ENCODE measurements at places on chromosomes 16 and 17.

DNA sequence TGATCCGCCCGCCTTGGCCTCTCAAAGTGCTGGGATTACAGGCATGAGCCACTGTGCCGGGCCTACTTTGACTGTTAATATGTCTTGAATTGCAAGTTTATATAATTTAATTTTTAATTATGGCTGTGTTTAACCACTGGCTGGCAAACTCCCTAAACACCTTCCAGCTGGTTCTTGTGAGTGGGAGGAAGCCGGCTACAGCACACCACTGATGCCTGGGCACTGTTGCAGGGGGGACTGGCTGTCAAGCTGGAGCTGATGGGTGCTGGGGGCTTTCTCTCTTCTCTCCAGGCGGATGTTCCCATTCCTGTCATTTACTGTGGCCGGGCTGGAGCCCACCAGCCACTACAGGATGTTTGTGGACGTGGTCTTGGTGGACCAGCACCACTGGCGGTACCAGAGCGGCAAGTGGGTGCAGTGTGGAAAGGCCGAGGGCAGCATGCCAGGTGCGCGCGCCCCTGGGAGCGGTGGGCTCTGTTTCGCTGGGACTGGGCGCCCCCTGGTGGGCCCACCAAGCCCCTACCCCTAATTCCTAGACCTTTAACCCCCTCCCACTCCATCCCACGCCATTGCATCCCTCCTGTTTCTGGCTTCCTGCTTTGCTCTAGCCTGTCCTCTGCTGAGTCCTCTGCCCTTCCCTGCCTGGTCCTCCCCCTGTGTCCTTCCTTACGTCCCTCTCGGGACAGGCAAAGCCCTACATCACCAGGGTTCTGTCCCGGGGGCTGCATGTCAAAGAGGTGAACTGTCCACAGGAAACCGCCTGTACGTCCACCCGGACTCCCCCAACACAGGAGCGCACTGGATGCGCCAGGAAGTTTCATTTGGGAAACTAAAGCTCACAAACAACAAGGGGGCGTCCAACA is 9.5 kb downstream of the TBX21 start:
- peak; percentile 36 for DNase-seq

- DNase-seq = no peak
Observed at GRCh38 chr17:69269131-69269998, 40.7 kb upstream of the ABCA10 start.

GRCh38 chr16:24858219-24859041 is 12.7 kb downstream of the SLC5A11 start:
- peak; percentile 13 for DNase-seq

DNA sequence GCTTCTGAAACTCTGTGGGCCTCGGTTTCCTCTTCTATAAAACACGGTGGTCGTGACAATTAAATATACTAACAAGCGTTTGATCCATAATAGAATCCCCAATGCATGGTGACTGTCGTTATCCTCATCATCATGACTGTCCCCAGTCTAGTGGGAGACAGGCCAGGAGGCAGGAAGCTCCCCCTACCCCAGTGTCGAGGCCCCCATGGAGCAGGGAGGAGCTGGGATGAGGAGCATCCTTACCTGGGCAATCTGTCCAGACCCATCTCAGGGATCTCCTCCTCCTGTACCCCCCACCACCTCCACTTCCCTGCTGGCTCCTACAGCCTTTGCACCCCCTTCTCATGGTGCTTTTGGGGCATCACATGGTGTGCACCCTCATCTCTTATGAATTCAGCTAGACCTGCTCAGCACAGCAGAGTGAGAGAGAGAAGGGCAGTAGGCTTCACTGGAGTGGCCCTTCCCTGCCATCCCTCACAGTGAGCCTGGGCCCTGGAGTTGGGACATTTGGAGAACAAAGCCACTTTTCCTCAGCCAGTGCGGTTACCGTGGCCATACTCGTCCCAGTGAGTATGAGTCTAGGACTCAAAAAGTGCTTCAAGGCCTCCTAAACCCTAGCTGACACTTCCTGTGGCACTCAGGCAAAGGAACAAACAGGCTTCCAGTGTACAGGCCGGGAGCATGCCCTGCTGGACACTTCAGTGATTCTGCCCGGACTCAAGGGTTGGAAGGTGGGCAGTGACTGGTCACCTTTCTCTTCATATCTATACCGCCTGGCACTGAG is 148.6 kb downstream of the CLEC16A start:
- DNase-seq = no peak

- no peak for DNase-seq
Observed at GRCh38 chr16:67707790-67708189, 11.3 kb downstream of the GFOD2 start.

- no peak for DNase-seq
Observed at GRCh38 chr17:29038085-29038795, 4.7 kb upstream of the PIPOX start.

DNA sequence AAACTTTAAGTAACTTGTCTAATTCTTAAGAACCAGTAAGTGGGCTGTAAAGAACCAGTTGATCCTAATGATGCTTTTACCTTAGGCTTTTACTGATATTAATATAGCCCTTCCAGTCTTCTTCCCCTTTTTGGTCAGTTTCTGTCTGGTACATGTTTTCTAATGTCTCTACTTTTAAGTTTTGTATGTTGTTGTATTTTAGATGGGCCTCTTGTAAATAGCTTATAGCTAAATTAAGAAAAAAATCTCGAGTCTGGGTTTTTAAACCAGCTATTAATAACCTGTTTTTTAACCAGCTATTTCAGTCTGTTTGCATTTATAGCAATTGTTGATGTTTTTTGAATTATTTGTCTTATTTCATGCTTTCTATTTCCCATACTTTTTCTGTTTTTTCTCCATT is 79.0 kb downstream of the PITPNC1 start:
- no peak for DNase-seq

DNA sequence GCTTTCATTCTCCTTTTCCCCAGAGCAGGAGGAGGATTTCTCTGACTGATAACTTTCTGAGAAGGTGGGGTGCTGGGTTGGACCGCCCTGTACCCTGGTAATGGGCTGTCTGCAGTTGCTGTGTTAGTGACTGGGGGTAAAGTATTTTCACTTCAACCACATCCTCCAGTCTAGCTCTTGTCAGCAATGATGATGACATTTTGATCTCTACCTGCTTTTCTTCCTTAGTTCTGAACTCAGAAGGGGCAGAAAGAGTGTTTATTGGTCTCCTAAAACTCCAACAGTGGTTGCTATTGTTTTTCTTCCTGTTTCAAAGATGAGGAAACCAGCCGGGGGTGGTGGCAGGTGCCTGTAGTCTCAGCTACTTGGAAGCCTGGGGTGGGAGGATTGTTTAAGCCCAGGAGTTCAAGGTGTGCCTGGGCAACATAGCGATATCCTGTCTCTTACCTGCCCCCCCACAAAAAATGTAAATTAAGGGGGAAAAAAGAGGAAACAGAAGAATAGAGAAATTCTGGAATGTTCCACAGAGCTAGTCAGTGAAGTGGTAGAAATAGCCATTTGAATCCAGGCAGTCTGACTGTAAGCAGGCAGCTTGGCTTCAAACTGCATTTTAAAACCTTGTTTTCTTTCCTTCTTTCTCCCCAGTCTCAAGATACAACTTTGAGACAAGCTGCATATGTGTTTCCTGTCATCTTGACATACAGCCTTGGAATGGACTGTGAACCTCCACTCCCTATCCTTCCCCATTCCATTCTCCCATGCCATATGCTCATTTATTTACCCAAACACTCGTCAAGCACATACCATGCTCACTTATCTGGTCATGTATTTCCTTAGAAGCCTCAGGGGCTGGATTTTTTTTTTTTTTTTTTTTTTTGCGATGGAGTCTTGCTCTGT is 3.3 kb upstream of the N4BP1 start:
- DNase-seq = peak; percentile 48

DNA sequence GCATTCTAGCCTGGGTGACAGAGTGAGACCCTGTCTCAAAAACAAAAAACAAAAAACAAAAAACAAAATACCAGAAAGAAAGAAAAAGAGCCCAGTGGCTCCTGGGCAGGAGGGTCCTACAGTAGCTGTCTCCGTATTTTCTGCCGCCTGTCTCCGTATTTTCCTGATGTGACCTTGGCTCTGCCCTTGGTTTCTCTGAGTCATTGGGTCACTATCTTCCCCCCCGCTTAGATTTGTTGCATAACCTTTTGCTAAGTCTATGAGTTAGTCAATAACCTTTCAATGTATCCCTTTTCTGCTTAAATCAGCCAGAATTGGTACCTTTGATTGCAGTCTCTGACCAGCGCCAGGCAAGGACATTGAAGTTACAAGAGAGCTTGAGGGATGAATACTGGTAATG is 36.9 kb downstream of the MIS12 start:
- DNase-seq = no peak

- no peak for DNase-seq
Observed at GRCh38 chr16:85204242-85205010, 92.2 kb upstream of the CIBAR2 start.

DNA sequence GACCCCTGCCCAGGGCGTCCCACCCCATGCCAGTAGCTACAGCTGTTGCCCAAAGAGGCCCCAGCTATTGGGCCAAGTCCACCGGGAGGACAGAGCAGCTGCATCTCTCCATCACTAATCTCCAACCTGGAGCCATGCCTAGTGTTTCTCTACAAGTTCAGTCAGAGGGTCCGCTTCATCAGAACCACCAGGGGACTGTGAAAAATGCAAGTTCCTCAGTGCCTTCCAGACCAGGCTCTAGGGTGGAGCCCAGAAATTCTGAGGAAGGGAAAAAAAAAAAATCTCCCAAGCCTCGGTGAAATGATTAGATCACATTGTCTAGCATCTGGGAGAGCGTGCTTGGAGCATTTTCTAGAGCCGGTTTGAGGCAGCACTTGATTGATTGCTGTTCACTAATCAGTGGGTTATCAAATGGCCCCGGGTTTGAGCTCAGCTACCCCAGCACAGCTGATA is 22.4 kb upstream of the HERPUD1 start:
- no peak for DNase-seq

DNA sequence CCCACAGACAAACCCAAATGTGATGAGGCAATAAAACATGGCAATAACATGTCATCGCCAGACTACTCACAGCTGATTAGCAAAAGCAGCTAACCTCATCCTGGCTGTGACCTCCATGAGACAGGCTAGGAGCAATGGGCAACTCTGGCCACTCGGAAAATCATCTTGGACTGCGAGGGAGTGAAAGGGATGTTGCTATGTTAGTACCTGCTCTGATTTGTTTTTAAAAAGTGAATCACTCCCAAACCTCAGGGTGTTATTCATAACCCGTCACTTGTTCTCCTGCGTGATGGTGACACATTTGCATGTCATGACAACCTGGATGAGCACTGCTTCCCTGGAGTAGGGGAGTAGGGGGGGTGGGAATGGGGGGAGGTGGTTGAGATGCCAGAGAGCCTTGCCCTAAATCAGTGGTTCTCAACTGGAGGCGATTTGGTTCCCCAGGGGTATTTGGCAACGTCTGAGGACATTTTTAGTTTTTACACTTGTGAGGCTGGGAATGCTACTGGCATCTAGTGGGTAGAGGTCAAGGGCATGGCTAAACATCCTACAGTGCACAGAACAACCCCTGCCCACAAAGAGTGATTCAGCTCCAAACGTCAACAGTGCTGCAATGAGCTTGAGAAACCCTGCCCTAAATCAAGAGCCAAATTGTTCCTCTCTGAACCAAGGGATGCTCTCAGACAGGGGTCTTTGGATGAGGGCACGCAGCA is 241.7 kb downstream of the SOX9 start:
- DNase-seq = no peak

DNA sequence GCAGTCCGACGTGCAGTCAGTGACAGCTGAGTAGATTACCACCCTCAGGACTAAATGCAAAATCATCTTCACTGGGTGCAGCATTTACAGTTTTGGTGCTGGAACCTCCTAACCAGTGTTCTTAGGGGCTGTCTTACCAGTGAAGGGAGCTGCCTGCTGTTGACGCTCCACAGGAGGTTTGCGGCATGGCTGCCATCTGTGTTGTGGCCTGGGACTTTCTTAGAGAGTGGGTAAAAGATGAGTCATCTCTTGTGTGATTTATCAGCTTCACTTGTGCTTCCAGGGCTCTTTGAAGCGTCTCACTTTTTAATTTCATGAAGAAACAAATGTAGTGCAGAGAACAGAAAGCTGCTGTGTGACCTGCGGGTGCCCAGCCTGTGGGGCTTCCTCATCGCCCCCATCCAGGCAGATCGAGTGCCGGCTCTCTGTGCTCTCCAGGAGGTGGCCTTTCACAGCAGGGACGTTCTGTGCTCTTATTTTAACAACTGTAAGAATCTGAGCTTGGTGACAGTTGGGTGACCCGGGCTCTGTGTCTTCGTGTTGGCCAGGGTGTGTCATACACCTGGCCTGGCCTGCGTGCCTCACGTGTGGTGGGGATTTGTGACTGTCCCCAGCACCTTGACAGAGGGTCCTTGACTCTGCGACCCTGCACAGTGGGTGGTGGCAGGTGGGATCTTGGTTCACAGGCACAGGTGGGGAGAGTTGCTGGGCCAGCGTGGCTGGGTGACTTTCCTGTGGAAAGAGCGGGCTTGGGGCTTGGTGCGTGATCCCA is 24.3 kb upstream of the ZNF750 start:
- DNase-seq = peak; percentile 80

DNA sequence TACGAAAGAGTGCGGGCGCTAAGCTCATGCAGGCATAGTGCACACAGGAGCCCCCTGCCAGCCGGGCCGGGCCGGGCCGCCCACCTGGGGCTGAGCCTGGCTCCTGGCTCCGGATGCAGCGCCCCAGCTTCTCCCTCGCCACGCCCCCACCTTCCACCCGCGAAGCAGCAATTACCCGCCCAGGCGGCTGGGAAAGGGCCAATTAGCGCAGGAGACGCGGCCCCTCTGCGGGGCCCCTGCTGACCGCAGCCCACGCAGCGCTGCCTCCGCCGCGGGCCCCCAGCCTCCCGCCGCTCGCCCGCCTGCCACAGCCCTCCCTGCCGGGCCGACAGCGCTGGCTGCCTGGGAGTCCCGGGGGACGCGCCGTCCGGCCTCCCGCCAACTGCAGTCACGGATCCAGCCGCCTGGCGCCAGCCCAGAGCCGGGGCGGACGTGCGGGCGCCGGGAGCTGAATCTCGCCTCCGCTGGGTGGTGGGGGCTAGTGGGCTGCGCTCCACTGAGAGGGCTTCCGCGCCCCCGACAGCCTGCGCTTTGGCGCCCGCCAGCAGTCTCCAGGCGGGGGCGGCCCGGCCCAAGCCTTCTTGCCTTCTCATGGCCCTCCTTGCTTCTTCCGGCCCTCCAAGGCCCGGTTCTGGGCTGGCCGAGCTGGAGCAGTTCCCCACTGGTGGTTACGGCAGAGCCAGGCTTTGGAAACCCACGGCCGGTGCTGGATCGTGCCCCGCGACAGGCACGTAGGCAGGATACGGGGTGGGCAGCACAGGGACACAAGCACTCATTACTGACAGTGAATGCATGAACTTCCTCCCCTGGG is 14.9 kb upstream of the CBFB start:
- peak; percentile 59 for DNase-seq
